ENCODE measurements at places on chromosomes 6 and 20.
A peak's percentile ranks its signal among the peaks of the same experiment; 100 is the strongest.

- DNase-seq, result no peak
Measured at GRCh38 chr20:38454556-38455473, 17.8 kb upstream of the RALGAPB start.

DNA sequence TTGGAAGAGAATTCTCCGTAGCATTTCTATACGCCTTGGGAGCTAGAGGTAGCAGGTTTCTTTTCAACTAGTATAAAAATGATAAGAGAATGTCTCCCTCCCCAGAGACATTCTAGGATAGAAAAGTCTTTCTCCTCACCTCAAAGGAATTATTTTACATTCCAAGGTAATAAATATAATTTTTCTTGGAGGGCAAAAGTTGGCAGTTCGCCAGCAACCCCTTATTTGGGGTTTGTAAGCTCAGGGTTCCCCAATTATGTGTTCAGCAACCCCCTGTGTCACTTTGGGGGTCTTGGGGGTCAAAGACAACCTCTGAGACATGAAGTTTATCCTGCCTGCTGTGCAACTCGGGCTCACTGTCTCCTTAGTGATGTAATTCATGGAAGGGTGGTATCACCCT, 58.3 kb downstream of the THEMIS start:
- no peak for DNase-seq

- peak; percentile 5 for DNase-seq
Measured at GRCh38 chr6:32761072-32761471, 2.3 kb downstream of the HLA-DQB2 start.

DNA sequence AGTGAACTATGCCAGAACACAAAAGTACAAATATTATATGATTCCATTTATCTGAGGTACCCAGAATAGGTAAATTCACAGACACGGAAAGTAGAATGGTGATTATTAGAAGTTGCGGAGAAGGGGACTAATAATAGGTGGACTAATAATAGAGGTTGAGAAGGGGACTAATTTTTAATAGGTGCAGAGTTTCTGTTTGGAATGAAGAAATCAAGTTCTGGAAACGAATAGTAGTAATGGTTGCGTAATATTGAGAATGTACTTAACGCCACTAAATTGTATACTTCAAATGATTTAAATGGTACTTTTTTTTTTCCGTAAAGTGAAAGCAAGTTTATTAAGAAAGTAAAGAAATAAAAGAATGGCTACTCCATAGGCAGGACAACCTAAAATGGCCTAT, 33.2 kb downstream of the B4GALT5 start:
- DNase-seq, result no peak

DNA sequence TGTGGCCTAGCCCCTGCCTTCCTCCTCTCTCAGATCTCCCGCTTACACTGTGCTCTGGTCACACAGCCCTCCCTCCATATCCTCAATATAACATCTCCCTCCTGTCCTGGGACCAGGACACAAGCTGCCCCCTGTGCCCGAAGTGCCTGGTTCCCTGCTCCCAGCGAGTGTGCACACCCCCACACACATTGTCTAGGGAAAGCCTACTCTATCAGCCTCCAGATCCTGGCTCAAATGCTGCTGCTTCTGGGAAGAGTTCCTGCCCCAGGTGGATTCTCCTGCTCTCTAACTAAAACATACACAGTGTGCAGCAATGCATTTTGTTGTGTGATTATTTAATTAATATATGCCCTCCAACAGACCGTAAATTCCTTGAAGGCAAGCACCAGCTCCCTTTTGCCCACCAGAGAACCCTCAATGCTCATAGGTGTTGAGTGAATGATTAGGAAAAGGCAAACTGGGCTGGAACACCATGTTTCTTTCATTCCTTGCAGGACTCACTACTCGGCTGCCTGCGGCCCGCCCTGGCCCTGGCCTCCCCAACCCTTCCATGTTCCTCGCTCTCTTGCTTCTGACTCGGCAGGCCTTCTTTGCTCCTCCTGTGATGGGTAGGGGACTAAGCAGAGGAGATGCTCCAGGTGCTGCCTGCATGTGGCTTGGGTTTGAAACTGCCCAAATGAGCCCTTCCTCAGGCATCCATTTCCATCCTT, 194.6 kb downstream of the ZDHHC14 start:
- no peak for DNase-seq

DNA sequence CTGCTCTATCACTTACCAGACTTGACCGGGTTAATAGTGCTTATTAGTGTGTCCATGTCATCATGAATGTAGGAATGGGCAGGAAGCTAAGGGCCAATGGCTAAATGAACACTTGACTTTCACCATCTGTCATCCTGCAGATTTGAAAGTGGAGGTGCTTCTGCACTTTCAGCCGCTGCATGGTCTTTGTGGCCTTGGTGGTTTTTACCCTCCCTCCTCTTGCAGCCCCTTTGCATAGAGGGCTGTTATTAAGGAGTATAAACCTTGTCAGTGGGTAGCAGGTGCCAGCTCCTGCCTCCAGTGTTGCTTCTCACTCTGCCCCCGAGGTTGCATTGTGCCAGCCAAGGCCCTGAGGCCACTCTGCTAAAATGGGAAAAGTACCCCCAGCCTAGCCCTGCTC, 122.2 kb upstream of the TNFAIP3 start:
- DNase-seq, result peak; percentile 41

DNA sequence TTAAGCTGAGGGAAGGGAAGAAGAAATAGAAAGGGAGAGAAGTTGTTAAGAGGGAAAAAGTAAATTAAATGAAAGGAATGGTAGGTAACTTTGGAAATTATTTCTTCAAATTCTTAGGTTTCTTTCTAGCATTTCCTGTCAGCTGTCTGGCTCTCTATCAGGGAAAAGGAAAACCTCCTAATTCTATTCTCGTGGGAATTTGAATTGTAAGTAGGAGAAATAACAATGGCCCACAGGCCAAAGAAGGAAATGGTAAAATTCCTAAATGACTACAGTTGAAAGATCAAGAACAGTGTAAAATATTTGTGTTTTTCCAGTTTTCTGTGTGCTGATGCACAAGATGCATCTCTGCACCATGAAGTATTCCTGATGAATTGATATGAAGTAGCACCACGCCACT, 173.0 kb downstream of the IBTK start:
- DNase-seq, result no peak

DNA sequence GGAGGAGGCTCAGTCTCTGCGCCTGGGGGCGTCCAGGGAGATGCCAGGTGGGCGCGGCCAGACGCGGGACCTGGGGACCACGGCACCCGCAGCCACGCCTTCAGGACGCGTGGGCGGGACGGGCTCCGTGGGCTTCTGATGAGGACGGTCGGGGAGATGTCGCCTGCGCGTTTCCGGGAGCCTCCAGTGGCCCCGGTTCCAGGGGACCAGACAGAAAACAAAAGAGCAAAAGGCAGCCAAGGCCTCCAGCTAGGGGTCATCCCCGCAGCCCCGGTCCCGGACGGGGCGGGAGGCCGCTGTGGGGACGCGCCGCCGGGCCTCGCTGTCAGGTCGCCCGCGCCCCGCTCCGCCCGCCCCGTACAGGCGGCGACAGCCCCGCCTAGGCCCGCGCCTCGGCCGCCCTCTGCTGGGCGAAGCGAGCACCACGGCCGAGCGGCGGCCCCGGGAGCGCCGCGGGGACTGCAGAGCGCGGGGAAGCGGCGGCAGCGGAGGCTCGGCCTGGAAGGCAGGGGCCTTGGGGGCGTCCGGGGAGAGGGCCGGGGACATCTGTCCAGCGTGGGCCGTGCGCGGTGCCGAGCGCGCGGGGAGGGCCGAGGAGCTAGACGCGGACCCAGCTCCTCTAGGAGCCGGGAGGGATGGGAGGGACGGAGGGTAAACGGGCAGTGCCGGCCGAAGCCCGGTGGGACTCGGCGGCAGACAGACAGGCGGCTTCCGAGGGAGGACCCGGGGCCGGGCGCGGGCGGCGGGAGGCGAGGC, 48.7 kb downstream of the TMEM242 start:
- DNase-seq, result no peak

DNA sequence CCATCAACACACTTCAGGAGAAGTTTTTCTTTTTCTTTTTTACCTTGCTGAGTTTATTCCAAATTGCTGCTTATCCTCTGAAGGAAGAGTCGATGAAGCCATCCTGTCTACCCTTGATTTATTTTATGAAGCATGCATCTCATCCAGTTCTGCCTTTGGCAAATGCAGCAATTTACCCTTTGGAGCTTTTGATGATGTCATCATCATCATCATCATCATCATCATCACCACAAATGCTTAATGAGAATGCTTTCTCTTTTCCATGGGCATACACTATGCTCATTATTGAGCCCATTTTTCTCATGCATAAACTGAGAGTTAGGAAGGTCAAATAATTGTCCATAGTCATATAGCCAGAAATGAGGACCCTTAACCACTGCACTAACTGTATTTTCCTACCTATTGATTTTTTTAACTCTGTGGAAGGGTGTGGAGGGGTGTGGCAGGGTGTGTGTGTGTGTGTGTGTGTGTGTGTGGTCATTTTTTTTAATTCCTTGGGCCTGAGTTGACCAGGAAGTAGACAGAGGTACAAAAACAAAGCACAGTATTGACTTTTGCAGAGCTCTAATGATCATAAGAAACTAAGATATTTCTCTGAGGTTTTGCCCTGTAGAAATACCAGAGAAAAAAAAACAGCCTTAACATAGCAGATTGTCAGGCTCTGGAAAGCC, 82.8 kb downstream of the COL9A1 start:
- DNase-seq, result no peak

All from GM12864 (cell line).